Cardiac fibroblast (primary cell): ENCODE measurements at places on chromosomes 7 and 10.
A peak's percentile ranks its signal among the peaks of the same experiment; 100 is the strongest.

DNA sequence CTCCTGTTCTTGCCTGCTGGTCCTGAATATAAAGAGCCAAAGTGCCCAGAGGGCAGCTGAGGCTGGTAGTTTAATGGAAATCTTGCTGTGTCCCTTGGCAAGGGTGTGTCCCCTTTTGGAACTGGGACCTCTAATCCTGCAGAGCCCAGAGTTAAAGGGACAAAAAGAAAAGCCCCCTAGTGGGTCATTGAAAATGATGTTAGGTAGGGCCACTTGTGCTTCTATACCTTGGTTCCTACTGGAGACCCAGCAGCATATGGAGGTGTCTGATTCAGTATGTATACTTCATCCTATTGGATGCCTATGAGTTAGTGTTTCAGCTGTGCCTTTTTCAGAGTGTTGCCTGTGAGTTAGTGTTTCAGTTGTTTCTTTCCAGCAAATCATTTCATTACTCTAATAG, 30.5 kb downstream of the TFAM start:
- no peak for DNase-seq

DNA sequence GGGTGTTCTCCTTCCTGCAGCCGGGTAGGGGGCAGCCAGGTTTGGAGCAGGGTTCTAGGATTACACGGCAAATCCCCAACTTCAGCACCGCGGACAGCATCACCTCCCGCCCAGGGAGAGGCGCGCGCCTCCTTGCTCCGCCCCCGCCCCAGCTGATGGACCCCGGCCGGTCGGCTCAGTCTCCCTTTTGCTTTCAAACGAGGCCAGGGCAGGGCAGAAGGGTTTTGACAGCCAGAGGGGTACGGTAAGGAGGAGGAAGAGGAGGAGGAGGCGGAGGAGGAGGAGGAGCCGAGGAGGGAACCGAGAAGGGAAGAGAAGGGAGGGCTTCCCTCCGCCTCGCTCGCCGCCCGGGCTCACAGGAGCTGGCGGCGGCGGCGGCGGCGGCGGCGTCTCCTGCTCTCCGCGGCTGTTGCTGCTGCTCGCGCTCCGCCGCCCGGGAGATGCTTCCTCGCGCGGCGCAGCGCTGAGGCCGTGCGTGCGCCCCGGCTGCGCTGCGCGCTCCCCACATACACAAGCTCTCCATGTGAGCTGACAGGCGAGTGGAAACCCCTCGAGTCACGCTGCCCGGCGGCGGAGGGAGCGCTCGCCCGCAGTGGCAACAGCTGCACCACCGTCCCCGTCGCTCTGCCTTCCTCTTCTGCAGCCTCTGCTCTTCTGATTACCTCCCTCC, 615 bp upstream of the CNTNAP2 start:
- DNase-seq = peak; percentile 41

GRCh38 chr7:135575296-135575695, 17.6 kb downstream of the NUP205 start:
- no peak for DNase-seq

- no peak for DNase-seq
These were observed 34.0 kb downstream of the GATA3 start for GRCh38 chr10:8088504-8088903.

- no peak for DNase-seq
These were observed 28.5 kb upstream of the CDH23 start for GRCh38 chr10:71368176-71368575.

DNA sequence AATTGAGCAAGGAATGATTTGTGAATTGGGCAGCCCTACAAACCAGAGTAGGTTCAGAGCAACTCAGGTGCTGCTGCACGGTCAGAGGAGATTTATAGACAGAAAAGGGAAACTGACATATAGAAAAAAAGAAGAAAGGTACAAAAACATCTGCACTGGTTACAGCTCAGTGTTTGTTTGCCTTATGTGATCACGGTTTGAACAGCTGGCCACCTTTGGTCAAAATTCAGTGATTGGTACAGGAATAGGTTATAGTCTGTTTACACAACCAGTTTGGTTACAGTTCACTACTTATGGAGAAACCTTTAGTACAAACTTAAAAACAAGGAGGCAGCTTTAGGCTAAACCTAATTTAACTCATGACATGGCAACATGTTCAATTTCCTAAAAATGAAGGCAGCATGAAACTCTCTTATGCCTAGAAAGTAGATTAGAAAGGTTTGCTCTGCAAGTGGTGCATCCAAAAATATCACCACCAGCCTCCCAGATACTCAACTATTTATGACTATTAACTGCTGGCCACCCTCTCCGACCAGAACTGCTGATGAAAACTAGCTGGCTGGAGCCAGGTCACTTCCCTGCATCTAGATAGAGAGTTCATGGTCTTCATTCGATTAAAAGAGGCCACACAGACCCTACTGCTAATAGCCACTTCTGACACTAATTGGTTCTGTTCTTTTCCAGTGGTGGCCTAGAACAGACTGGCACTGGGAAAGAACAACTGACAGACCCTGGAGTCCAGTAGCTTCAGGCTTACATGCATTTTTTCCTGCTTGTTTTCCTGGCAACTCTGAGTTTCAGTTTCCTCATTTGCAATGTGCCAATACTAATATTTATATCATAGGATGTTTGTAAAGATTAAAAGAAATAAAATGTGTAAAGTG, 548.0 kb downstream of the CCSER2 start:
- DNase-seq = no peak

DNA sequence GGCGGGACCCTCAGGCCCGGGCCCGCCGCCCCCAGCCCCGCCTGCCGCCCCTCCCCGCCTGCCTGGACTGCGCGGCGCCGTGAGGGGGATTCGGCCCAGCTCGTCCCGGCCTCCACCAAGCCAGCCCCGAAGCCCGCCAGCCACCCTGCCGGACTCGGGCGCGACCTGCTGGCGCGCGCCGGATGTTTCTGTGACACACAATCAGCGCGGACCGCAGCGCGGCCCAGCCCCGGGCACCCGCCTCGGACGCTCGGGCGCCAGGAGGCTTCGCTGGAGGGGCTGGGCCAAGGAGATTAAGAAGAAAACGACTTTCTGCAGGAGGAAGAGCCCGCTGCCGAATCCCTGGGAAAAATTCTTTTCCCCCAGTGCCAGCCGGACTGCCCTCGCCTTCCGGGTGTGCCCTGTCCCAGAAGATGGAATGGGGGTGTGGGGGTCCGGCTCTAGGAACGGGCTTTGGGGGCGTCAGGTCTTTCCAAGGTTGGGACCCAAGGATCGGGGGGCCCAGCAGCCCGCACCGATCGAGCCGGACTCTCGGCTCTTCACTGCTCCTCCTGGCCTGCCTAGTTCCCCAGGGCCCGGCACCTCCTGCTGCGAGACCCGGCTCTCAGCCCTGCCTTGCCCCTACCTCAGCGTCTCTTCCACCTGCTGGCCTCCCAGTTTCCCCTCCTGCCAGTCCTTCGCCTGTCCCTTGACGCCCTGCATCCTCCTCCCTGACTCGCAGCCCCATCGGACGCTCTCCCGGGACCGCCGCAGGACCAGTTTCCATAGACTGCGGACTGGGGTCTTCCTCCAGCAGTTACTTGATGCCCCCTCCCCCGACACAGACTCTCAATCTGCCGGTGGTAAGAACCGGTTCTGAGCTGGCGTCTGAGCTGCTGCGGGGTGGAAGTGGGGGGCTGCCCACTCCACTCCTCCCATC, 82.7 kb downstream of the PAX2 start:
- no peak for DNase-seq

DNA sequence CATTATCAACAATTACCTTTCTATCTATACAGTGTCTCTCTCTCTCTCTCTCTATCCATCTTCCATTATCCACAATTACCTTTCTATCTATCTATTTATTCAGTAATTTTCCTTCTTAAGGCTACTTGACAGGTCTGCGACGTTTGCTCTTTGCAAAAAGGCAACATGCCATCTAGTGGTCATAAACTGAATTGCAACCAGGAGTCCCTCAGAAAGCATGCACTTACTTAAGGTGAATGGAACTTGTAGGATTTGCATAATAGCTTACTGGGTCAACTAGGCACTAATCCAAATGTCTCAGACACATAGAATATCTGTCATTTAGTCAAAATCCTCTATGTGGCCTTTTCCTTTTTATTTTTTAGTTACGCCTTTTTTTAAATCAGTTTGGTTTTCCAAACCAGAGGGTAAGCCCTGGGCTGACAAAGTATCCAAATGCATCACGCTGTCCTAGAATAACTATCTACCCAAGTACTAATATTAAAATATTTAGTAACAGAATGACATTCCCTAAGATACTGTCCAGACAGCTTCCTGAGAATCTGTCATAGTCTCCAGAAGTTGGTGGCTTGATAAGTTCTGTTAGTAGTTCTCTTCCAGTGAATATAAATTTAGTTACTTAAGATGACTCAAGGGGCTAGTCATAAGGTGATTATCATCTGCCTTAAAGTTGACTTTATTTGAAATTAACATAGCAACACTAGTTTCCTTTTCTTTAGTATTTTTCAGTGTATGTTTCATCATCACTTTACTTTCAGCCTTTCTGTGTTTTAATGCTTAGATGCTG, 208.3 kb downstream of the PPP1R3A start:
- peak; percentile 90 for DNase-seq

DNA sequence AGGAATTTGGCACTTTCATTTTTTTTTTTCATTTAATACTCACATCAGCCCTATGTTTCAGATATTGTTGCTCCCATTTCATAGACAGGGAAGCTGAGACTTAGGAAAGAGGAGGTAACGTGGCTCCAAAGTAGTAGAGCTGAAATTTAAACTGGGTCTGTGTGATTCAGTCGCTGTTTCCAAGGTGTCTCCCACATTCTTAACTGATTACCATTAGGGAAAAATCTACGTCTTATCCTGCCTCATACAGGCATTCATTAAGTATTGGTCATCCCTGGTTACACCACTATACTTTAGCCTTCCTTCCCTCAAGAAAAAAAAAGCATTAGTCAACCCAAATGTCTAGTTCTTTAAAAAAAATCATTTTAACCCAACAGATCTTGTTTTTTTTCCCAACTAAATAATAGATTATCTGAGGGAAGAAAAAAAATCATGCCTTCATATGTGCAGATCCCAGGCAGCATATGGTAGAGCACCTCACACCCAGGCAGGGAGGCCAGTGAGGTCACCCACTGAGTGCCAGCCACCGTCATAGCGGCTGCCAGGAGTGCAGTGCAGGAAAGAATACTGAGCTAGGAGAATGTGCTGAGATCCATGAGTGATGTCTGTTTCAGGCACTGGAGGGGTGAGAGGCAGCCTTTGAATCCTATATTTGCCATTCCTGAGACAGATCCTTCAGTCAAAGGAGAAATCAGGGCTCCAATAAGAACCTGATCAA, 59.0 kb upstream of the SORCS3 start:
- no peak for DNase-seq

DNA sequence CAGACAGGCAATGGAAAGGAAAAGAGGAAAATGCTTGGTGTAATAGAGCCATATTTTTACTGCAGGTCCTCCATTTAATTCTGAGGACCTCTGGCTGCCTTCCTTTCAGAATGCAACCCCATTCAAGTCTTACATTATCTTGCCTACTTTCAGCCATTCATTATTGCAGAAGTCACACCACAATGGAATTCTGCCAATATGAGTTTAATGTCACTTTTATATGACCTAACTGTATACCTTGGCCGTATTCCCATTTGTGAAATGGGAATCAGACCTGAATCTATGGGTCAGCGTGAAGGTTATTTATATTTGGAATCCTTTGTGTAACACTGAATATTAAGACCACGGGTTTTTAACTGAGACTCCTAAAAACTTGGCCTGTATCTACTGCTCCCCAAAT, 241.7 kb upstream of the AOAH start:
- no peak for DNase-seq

DNA sequence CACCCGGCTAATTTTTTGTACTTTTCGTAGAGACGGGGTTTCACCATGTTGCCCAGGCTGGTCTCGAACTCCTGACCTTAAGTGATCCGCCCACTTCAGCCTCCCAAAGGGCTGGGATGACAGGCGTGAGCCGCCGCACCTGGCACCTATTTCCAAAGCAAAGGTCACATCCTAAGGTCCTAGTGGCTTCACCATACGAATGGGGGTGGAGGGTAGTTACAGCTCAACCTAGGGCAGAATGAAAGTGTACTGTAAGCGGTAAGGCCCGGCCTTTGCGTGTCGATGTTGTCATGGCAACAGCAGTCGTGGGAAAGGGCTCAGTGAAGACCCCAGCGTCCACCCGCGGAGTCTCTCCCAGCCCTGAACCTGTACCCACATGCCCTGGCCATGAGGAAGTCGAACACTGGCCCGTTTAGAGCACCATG, 1.6 kb upstream of the COX19 start:
- DNase-seq = no peak

DNA sequence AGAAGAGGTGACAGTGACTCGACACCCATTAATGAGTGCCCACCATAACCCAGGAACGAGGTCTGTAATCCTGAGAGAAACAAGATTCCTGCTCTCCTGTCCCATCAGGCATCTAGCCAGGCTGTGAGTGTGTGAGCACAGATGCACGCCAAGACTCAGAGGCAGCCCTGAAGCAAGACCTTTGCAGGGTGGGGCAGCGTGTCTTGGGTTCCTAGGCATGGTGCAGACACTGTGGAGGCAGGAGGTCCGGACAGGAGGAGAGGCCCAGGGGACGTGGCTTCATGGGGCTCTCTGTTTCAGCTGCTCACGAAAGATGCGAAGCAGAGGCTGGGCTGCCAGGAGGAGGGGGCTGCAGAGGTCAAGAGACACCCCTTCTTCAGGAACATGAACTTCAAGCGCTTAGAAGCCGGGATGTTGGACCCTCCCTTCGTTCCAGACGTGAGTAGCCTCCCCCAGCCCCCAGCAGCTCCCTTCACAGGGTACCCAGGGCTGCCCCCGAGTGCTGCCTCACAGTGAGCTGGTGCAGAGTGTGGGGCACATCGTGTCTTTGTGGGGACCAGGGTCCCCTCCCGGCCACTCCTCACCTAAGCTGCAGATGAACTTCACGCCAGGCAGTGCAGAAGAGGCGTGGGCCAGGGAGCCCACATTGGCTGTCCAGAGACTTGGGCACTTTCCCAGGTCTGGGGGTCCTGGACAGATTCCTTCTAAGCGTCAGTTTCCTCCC, 94.5 kb downstream of the RGS10 start:
- no peak for DNase-seq

- DNase-seq = peak; percentile 58
These were observed 102.7 kb downstream of the CUBN start for GRCh38 chr10:17026686-17027485.

GRCh38 chr10:8183241-8183704, 128.8 kb downstream of the GATA3 start:
- DNase-seq = peak; percentile 79

GRCh38 chr7:130899638-130900401, 165.8 kb upstream of the KLF14 start:
- DNase-seq = no peak

- no peak for DNase-seq
These were observed 111.2 kb upstream of the KIAA1217 start for GRCh38 chr10:24097751-24098207.

DNA sequence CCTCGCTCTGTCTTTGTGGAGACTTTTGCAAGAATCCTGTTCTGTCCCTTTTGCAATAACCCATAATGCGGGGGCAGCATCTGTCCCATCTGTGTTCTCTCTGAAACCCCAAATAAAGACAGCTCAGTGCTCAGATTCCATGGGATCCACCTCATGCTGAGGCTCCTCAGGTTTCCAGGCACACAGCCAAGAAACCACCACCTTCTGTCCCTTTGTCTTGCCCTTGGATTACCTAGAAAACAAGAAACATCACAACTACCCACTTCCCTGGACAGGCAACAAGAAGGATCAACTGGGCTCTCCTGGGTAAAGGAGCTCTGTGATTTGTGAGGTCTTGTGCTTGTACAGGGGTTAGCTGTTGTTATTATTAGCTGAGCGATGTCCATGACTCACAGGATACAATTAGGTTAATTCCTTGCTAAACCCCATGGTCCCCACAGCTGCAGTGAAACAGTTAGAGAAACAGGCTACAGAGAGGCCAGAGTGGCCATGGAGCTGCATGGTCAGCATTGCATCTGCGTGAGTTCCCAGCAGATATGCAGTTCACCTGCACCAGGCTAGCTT, 50.2 kb downstream of the CXCL12 start:
- DNase-seq = peak; percentile 72
